Stimulated activated CD4-positive, alpha-beta T cell treated with anti-CD3 and anti-CD28 coated beads, Interleukin-1b, Interleukin-23, amount 100 ng/mL, for 4 hours (primary cell): ENCODE measurements at places on chromosomes 1 and 21.

DNA sequence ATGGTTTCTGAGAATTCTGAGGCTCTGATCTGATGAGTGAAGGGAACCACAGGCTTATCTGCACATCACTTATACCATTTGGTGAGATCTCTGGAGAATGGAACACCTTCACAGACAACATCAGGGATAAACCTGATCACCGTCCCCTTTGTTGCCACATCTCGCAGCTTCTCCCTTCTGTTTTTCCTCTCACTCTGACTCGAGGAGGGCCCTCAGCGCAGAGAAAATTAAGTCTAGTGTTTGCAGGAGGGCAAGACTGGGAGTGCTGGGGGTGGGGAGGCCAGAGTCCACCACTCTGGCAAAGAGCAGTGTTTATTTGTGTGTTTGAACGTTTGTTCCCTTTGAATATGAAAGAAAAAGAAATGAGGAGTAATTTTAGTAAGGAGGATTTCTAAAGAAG, 29.0 kb upstream of the BATF3 start:
- DNase-seq, result no peak

DNA sequence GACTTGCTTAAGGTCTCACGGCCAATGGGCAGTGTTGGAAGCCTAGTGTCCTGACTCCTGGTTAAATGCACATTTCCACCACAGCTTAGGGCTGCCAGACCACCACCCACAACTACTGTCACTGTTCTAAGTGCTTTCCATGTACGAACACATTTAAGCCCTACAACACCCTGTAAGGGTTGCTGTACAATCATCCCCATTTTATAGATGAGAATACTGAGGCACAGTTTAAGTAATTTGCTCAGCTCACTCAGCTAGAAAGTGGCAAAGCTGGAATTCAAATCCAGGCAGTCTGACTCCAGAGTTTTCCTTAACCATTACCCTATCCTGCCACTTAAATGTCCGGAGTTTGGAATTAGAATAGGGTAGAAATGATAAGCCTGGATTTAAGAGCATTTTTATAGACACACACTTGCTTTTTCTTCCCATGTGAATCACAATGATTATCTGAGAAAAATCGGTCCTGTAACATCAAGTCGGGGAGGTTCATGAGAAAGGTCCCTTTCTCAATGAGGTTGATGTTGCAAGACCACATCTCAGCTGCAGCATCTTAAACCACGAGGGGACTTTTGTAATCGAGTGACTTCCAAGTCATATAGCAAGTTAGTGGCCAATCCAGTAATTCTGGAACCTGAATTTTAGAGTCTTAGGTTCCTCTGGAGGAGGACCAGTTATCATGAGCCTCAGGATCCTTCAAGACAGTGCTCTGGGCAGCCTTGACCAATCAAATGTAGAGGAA, 8.6 kb downstream of the E2F2 start:
- DNase-seq, result no peak

DNA sequence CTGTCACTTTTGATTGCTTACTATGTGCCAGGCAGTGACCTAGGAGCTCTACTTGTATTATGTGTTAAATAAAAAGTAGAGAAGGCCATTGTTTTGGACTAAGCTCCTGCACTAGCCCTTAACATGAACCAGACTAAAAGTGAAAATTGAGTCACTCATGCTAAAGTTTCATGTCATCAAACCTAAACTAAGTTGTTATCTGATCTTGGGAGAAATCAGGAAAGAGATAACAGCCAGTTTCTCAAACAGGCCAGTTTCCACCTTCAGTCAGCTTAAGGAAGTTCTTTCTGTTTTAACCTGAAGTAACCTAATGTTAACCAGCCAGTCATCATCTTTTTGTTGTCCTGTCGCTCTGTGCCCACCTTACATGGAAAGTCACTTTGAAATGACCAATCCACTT, 102.1 kb upstream of the MARK1 start:
- no peak for DNase-seq

- DNase-seq, result no peak
These were observed 84.7 kb downstream of the TRIM11 start for GRCh38 chr1:228321895-228322294.

DNA sequence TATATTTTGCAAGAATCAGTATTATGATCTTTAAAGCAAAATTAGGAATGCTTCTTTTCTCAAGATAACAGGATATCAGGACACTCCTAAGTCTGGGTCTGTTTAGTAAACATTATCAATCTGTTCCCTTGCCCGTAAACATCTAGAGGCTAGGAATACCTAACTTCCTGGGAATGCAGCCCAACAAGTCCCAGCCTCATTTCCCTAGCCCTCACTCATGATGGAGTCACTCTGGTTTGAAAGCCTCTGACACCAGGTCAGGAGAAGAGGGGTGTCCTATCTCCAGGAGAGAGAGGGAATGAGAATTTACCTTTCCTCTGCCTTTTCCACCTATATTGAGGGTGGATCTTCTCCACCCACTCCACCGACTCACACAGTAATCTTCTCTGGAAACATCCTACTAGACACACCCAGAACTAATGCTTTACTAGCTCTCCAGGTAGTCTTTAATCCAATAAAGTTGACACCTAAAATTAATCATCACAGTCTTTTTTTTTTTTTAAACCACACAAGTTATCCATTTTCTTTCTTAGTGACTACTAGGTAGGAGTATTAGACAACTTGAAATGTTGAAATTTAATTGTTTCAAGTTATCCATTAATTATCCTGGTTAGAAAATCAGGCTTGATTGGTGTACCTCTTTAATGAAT, 659.3 kb downstream of the USP25 start:
- no peak for DNase-seq

DNA sequence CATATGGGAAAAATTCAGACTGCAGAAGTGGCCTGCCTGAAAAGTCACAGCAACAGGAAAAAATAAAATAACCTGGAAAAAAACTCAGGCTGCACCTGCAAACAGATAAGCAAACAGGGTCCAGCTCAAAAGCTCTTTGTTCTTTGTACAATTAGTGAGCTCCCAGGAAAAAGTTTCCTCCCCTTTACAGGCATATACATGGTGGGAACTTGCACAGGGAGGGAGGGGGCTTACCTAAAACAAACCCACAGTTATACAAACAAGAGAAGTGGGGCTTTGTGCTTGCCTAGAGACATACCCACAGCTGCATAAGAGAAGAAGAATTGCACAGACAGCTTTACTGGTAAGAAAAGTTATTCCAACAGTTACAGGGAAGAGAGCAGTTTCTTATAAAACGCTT, 31.7 kb upstream of the COG2 start:
- no peak for DNase-seq

- DNase-seq, result no peak
These were observed 4.8 kb downstream of the RAP1A start for GRCh38 chr1:111624382-111624781.

DNA sequence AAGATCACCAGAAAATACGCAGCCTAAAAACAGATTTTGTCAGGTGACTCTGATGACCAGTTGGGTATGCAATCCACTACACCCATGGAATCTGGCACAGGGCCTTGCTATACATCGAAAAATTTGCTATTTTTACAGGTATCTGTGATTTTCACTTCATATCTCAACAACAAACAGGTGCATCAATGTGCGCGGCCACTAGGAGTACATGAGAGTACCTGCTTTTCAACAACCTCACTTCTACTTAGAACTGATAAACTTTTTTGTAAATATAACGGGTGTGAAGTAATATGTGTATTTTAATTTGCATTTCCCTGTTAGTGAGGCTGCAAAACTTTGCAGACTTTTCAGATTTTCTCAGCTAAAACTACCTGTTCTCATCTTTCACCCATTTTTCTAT, 80.8 kb downstream of the SLC45A1 start:
- DNase-seq, result no peak

DNA sequence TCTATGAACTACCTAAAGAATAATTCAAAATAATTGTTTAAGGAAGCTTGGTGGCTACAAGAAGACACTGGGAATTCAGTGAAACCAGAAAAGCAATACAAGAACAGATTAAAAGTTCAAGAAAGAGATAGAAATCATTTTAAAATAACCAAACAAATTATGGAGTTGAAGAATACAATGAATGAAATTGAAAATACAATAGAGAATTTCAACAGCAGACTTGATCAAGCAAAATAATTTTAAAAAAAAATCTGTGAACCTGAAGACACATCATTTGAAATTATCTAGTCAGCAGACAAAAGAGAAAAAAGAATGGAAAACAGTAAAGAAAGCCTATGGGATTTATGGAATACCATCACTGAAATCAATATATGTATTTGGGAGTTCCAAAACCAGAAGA, 31.2 kb upstream of the WNT2B start:
- no peak for DNase-seq
